ENCODE measurements at places on chromosomes 11 and 22.
A peak's percentile ranks its signal among the peaks of the same experiment; 100 is the strongest.

GRCh38 chr11:116929414-116930090 is 92.1 kb upstream of the APOA1 start:
- peak overlapping the region; percentile 75 for H3K4me3 ChIP-seq
- H3K27me3 ChIP-seq = no peaks in the 10 kb centered on the region
- peak overlapping the region; percentile 97 for H3K27ac ChIP-seq
- H3K4me1 ChIP-seq = peaks cover 63% of the 10 kb centered on the region

- H3K27ac ChIP-seq = no peak overlapping the region
- H3K4me1 ChIP-seq = no peaks in the 10 kb centered on the region
- H3K4me3 ChIP-seq = no peak overlapping the region
- DNase-seq = no peak
Observed at GRCh38 chr11:104333977-104334376, 170.0 kb upstream of the PDGFD start.

- peaks cover 5% of the 10 kb centered on the region for H3K27me3 ChIP-seq
- H3K36me3 ChIP-seq = no peaks in the 10 kb centered on the region
- DNase-seq = no peak
- H3K27ac ChIP-seq = no peak overlapping the region
- peaks cover 6% of the 10 kb centered on the region for H3K4me1 ChIP-seq
Observed at GRCh38 chr22:43202756-43203410, 15.9 kb upstream of the TTLL12 start.

- no peaks in the 10 kb centered on the region for H3K27me3 ChIP-seq
- H3K36me3 ChIP-seq = peaks cover 4% of the 10 kb centered on the region
- H3K27ac ChIP-seq = no peak overlapping the region
- DNase-seq = no peak
- H3K4me3 ChIP-seq = no peak overlapping the region
- peaks cover 7% of the 10 kb centered on the region for H3K4me1 ChIP-seq
Observed at GRCh38 chr11:2672553-2673249, 27.1 kb downstream of the KCNQ1OT1 start.

GRCh38 chr11:70463478-70464255 is 65.3 kb downstream of the CTTN start:
- DNase-seq = no peak
- H3K36me3 ChIP-seq = no peaks in the 10 kb centered on the region
- peaks cover 3% of the 10 kb centered on the region for H3K4me1 ChIP-seq

GRCh38 chr11:126597041-126597440 is 241.6 kb downstream of the ST3GAL4 start:
- no peaks in the 10 kb centered on the region for H3K36me3 ChIP-seq
- peaks cover 25% of the 10 kb centered on the region for H3K27me3 ChIP-seq
- peaks cover 2% of the 10 kb centered on the region for H3K4me1 ChIP-seq
- no peak overlapping the region for H3K27ac ChIP-seq
- no peak for DNase-seq
